ENCODE measurements at places on chromosomes 16 and 17.

DNA sequence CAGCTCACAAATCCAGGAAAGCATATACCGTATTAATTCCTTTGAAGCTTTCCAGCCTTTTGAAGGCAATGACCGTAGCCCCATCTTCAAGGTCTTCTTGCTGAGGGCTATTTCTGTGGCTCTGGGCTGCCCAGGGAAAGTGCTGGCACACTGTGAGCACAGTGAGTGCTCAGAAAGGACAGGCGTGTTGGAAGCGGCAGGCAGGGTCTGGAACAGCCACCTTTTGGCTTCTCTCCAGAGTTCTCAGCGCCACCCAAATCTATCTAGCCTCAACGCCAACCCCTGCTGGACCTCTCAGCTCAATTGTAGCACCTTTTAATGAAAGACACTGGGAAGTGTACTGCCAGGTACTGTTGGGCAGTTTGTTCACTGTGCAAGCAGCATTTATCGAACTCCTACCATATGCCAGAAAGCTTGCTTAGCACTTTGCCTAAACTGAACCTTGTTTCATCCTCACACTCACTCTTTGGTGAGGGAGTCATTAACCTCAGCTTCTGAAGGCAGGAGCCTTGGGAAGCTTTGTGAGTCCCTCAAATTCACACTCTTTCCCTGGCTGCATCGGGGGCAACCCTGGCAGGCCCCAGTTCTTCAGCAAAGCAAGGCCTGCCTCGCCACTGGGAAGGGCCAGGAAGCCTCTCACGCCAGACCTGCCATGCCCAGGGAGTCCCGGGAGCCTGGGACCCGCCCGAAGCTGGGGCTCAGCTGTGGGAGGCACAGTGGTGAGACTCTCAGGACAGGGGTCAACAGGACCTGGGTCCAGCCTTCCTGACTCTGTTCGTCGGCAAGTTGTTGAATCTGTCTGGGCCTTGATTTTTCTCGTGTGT is 13.5 kb upstream of the CIBAR2 start:
- no peak for DNase-seq

GRCh38 chr16:85328676-85329058 is 216.4 kb upstream of the CIBAR2 start:
- DNase-seq: peak; percentile 91

DNA sequence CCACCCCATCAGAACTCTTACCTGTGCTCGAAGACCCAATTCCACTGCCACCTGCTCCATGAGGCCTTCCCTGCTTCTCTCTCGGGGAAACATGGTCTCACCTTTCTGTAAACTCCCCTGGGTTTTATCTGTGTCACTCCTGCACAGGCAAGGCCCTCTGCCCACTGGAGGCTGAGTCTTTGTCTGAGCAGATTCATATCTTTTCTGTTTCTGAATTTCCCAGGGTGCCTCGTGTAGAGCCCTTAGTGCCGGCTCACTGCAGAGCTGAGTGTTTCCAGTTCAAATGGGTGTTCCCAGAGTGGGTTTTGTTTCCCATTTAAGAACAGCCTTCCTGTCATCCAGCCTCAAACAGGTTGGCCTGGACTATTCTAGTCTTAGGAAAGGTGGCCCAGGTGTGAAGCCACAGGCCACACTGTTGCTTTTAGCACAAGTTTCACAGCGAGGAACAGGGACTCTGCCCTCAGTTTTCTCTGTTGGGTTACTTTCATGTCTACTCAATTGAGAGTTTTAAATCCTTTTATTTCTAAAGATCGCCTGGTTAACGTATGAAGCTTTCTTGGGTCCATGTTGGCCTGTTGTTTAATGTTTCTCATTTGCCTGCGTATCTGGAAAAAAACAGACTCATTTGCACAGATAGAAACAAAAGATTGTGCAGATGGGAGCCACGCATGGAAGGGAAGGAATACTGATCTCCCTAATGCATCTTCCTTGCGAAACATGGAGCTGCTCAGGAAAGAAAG is 228.7 kb downstream of the MSI2 start:
- no peak for DNase-seq

DNA sequence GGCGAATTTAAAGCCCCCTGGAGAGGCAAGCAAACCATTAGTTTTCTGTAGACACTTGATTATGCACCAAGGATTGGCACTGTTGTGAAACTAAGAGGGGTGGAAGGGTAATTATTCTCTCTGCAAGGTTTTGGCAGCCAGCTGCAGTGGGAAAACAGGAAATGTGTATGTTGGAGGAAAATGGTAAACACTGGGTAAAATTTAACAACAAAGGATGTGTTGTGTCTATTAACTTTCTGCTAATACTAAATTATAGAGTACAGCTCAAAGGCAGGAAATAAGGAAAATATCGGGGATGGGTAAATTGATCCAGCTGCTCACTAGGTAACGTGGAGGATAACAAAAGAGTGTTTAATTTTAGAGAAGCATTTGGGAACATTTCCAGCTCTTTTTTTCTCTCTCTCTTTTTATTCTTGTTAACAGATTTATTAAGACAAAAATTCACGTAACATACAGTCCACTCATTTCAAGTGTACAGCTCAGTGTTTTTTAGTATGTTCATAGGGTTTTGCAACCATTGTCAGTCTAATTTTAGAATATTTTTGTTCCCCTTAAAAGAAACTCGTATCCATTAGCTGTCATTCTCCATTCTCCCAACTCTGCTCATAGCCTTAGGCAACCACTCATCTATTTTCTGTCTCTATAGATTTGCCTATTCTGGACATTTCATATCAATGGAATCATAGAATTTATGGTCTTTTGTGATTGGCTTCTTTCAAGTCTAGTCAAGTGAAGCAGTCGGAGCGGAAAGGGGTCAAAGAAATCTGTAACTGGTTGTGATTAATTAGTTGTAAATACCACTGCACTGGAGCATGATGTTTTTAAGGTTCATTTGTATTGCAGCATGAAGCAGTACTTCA is 41.8 kb downstream of the TANGO6 start:
- peak; percentile 30 for DNase-seq

GRCh38 chr17:64773836-64774761 is 112.0 kb upstream of the SMURF2 start:
- peak; percentile 55 for DNase-seq

Data from eye (tissue), 1 donor.